ENCODE measurements at places on chromosomes 13 and 19. TPM values are rescaled to one million over a fixed set of nuclear protein-coding genes. Genes with fewer than 3 reads are reported as not detected.

The CBY2 gene
- total RNA-seq, result not detected

The ZBTB7A gene
- 28.5 TPM for total RNA-seq

The LILRA1 gene
- not detected for total RNA-seq

The RNF225 gene
- 0.87 TPM for total RNA-seq

The CGB8 gene
- total RNA-seq, result not detected

The ZNF440 gene
- 9.3 TPM for total RNA-seq

The EVI5L gene
- total RNA-seq, result 14.0 TPM

The SOHLH2 gene
- 3.5 TPM for total RNA-seq

The PCP2 gene
- not detected for total RNA-seq

The LIPE gene
- 16.2 TPM for total RNA-seq

The ALOX5AP gene
- total RNA-seq, result not detected

The NTN5 gene
- 0.82 TPM for total RNA-seq

The GFY gene
- total RNA-seq, result not detected

The SKA3 gene
- total RNA-seq, result 65.9 TPM

The SIAH3 gene
- 0.35 TPM for total RNA-seq

The GDF15 gene
- total RNA-seq, result 15.7 TPM

The UBE2L5 gene
- total RNA-seq, result not detected

The PGLYRP1 gene
- not detected for total RNA-seq

The SAMD4B gene
- total RNA-seq, result 172 TPM

The ZNF492 gene
- 0.39 TPM for total RNA-seq

The DLL3 gene
- total RNA-seq, result 15.6 TPM

The TMEM86B gene
- total RNA-seq, result 3.2 TPM

The ZNF568 gene
- total RNA-seq, result 10.5 TPM
